Chondrocyte (in vitro differentiated cells): ENCODE measurements at places on chromosomes 2 and 18. TPM values are rescaled to one million over a fixed set of nuclear protein-coding genes. Genes with fewer than 3 reads are reported as not detected.

- DNase-seq: no peak
- H3K4me1 ChIP-seq: no peaks in the 10 kb centered on the region
- H3K4me3 ChIP-seq: no peak overlapping the region
- H3K27ac ChIP-seq: no peak overlapping the region
- no peaks in the 10 kb centered on the region for H3K27me3 ChIP-seq
Measured at GRCh38 chr18:72833471-72833870, 34.3 kb downstream of the NETO1 start.

DNA sequence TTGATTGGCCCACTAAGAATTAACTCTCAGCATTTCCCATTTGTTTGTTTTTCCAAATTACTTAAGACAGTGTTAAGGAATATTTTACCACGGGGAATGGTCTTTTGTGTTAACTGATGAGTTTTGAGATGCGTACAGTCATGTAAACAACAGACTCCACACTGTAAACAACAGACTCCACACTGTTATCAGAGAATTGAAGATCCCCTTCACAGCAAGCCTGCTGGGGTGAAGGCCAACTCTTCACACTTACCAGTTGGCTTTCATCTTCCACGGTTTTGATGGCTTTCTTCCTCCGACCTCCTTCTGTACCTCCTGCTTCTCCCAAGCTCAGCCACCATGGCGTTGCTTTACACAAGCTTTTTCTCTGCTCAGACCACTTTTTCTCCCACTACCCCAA, 166.8 kb downstream of the TMEM200C start:
- DNase-seq: no peak
- peaks cover 20% of the 10 kb centered on the region for H3K27me3 ChIP-seq
- no peak overlapping the region for H3K4me3 ChIP-seq

GRCh38 chr2:12167525-12168317, 421.3 kb downstream of the LPIN1 start:
- peaks cover 21% of the 10 kb centered on the region for H3K4me1 ChIP-seq
- no peaks in the 10 kb centered on the region for H3K36me3 ChIP-seq
- peaks cover 5% of the 10 kb centered on the region for H3K27me3 ChIP-seq
- no peak overlapping the region for H3K4me3 ChIP-seq
- no peak overlapping the region for H3K27ac ChIP-seq
- no peak for DNase-seq

BOLL gene
- not detected in 3 replicates for total RNA-seq

DSG4 gene
- total RNA-seq: not detected in 3 replicates
